ENCODE measurements at places on chromosomes 11 and 22.
A peak's percentile ranks its signal among the peaks of the same experiment; 100 is the strongest.

DNA sequence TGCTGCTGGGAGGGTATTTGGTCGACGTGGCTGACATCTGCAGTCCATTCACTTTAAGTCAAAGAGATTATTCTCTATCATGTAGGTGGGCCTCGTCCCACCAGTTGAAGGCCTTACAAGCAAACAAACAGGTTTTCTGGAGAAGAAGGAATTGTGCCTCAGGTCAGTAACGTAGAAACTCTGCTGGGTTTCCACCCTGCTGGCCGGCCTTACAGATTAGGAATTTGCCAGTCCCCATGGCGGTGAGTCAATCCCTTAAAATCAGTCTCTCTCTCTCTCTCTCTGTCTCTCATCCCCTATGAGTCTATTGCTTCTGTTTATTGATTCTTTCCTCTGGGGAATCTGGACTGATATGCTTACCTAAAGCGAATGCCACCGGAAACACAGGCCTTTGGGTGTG lies 75.4 kb upstream of the FGF3 start:
- DNase-seq: no peak

DNA sequence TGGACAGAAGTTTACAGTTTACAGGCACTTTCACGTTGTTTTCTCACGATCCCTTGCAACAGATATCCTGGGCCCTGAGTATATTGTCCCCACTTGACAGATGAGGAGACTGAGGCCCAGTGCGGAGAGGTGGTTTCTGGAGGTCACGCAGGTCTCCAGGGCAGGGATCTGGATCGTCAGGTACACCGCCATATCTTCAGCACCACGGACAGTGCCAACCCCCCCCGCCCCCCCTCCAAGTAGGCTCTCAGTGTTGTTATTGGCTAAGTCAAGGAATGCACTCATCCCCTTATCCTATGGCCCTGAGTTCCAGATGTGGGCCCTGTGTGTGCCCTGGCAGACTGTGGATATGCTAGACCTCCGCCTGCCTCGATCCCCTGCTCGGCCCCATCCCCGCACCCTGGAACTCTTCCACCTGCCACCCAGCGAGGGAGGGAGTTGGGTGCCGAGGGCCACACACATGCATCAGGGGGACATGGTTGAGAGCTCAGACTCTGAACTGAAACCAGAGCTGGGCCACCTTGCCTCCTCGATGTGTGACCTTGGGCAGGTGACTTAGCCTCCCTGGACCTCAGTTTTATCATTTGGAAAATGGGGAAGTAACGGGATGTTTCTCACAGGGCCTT lies 37.5 kb downstream of the MPPED1 start:
- peak; percentile 53 for DNase-seq

- no peak for DNase-seq
Observed at GRCh38 chr11:888310-889212, 22.0 kb downstream of the CHID1 start.

GRCh38 chr11:102268083-102268984 lies 49.0 kb upstream of the BIRC3 start:
- peak; percentile 93 for DNase-seq

DNA sequence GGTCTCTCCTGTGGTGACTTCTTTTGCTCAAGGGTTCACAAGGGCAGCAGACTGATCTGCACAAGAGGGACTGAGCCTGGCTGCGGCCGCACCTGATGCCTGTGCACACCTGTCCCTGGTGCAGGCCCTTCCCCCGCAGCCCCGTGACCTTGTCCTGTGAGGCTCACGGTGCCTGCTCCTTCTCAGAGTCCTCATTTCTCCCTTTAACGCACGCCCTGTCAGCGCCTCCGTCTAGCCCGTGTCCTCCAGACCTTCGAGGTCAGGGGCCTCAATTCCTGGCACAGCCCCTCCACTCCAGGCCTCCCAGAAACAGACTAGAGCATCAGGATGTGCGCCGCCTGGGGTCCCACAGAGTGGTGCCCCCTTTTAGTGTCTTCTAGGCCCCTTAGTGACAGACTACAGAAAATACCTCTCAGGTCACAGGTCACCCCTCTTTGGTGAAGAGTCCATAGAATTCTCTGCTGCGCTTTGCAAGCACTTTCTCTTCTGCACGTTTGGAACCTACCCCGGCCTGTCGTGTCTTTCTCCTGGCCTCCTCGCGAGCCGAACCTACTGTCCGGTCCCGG lies 1.0 kb upstream of the DRD4 start:
- no peak for DNase-seq
